Naive thymus-derived CD4-positive, alpha-beta T cell (primary cell): ENCODE measurements at places on chromosomes 7 and 10. TPM values are rescaled to one million over a fixed set of nuclear protein-coding genes. Genes with fewer than 3 reads are reported as not detected.

- DNase-seq, result no peak
These were observed 26.5 kb downstream of the KLF6 start for GRCh38 chr10:3758491-3758970.

DNA sequence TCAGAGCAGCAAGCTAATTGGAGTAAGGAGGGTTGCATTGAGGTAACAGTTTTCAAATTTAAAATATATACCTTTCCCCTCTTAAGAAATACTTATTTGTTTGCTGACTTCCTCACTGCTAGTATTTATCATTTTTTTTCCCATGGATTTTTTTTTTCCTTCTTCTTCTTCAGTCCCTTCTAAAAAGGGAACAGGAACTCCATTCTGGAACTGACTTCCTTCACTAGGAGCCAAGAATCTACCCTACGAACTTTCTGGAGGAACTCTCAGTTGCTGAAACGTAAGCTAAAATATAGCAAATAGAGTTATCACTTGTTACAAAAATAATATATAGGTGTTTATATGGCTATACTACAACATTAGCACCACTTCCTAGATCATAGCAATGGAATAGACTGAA lies 95.4 kb downstream of the HGF start:
- no peak for DNase-seq

DNA sequence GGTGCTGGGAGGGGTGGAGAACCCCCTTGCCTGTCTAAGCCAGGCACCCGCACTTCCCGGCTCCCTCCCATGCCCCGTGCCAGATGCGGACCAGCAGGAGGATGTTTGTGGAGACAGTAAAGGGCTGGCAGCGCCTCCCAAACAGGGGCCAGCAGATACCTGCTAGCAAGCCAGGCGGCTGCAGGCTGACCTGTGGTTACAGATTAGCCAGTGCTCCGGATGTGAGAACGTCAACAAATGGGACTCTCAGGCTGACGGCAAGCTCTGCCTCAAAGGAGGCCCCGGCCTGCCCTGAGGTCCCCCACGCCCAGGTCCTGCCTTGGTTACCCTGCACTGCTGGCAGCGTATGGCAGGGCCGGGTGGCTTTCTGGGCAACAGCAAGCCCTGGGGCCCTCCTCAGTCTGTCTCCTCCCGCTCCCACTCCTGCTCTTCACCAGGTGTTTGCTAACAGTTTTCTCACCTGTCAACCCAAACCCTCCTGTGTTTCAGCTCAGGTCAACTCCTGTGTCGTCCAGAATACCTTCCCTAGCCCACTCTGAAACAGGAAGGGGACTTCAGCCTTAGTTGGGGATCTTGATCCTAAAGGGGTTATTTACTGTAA lies 85.4 kb downstream of the NEURL1 start:
- no peak for DNase-seq

The NUP42 gene
- total RNA-seq, result 19.8 TPM

GRCh38 chr10:121069061-121069850 lies 218.1 kb downstream of the WDR11 start:
- no peak for DNase-seq

The EMX2 gene
- total RNA-seq, result not detected

The TES gene
- 102 TPM for total RNA-seq

DNA sequence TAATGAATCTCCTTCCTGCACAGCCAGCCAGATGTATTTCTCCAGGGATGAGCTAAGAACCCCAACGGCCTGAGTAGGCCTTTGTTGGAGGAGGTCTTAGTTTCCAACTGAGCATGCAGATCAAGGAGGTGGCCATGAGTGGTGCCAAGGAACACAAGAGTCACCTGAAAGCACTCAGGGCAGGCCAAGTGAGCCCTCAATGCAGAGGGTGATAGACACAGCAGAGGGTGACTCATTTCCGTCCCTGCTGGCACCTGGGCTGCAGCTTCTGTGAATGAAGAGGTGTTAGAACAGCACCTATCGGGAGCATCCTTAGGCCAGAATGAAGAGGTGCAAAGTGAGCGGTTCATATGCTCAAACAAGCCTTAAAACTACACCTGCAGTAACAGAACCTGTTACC lies 211.8 kb downstream of the FRMD4A start:
- no peak for DNase-seq

GRCh38 chr10:71700731-71701368 lies 18.7 kb downstream of the C10orf105 start:
- DNase-seq, result no peak
